ENCODE measurements at places on chromosomes 2 and 18. TPM values are rescaled to one million over a fixed set of nuclear protein-coding genes. Genes with fewer than 3 reads are reported as not detected.

The COBLL1 gene
- 5.8 TPM for total RNA-seq

The ASPRV1 gene
- 0.33 TPM for total RNA-seq

The CAMKMT gene
- 6.0 TPM for total RNA-seq

The INPP5D gene
- total RNA-seq, result 0.15 TPM

The GATA6 gene
- 5.7 TPM for total RNA-seq

The ABCG5 gene
- not detected for total RNA-seq

The GDF7 gene
- not detected for total RNA-seq

The MERTK gene
- total RNA-seq, result 0.29 TPM

The KCNG2 gene
- 0.73 TPM for total RNA-seq

The DOK6 gene
- total RNA-seq, result 5.6 TPM

The KYNU gene
- total RNA-seq, result 1.2 TPM

The ALPI gene
- not detected for total RNA-seq

The KLHL41 gene
- total RNA-seq, result 9.8 TPM

The SPIRE1 gene
- 20.7 TPM for total RNA-seq

The SOX11 gene
- total RNA-seq, result under 0.01 TPM

The MC5R gene
- not detected for total RNA-seq

The CHRND gene
- total RNA-seq, result not detected

The OLA1 gene
- total RNA-seq, result 127 TPM

The UBE2F gene
- total RNA-seq, result 59.3 TPM

The CYTIP gene
- total RNA-seq, result not detected

The PLCL1 gene
- 1.6 TPM for total RNA-seq

The COL6A3 gene
- total RNA-seq, result 2,183 TPM

The SERPINB11 gene
- not detected for total RNA-seq

The LRRC30 gene
- total RNA-seq, result not detected

The MATN3 gene
- 1.9 TPM for total RNA-seq

The HADHB gene
- 176 TPM for total RNA-seq

The RETREG2 gene
- 82.5 TPM for total RNA-seq

The ANKRD30B gene
- total RNA-seq, result 0.50 TPM

The MAP3K19 gene
- not detected for total RNA-seq

The KIAA2012 gene
- 0.17 TPM for total RNA-seq

The DLGAP1 gene
- total RNA-seq, result 3.1 TPM

The AOX1 gene
- 38.1 TPM for total RNA-seq

The STARD6 gene
- total RNA-seq, result not detected

The IL18RAP gene
- not detected for total RNA-seq

The RETSAT gene
- total RNA-seq, result 58.6 TPM

The SEMA4F gene
- total RNA-seq, result 18.4 TPM

The CXCR1 gene
- total RNA-seq, result not detected

The IL36A gene
- total RNA-seq, result not detected

The IRS1 gene
- total RNA-seq, result 33.5 TPM

The MC2R gene
- not detected for total RNA-seq

The PROM2 gene
- 0.83 TPM for total RNA-seq

The GLI2 gene
- total RNA-seq, result 3.2 TPM

The HTR2B gene
- 9.8 TPM for total RNA-seq

The ANO7 gene
- 0.83 TPM for total RNA-seq

The DYNAP gene
- total RNA-seq, result not detected

The TRIM43 gene
- not detected for total RNA-seq

The KCNG3 gene
- not detected for total RNA-seq

The DNAH6 gene
- total RNA-seq, result 0.58 TPM

The NFU1 gene
- 30.8 TPM for total RNA-seq

The DSG4 gene
- total RNA-seq, result not detected

The PMAIP1 gene
- total RNA-seq, result 11.3 TPM

The FAP gene
- 143 TPM for total RNA-seq

The C2orf80 gene
- not detected for total RNA-seq

The MORN2 gene
- 27.3 TPM for total RNA-seq

The HJURP gene
- total RNA-seq, result 1.5 TPM
